Stimulated activated CD4-positive, alpha-beta T cell treated with anti-CD3 and anti-CD28 coated beads, Interleukin-1b, Interleukin-23, amount 100 ng/mL, for 48 hours (primary cell): ENCODE measurements at places on chromosomes 4 and X.

DNA sequence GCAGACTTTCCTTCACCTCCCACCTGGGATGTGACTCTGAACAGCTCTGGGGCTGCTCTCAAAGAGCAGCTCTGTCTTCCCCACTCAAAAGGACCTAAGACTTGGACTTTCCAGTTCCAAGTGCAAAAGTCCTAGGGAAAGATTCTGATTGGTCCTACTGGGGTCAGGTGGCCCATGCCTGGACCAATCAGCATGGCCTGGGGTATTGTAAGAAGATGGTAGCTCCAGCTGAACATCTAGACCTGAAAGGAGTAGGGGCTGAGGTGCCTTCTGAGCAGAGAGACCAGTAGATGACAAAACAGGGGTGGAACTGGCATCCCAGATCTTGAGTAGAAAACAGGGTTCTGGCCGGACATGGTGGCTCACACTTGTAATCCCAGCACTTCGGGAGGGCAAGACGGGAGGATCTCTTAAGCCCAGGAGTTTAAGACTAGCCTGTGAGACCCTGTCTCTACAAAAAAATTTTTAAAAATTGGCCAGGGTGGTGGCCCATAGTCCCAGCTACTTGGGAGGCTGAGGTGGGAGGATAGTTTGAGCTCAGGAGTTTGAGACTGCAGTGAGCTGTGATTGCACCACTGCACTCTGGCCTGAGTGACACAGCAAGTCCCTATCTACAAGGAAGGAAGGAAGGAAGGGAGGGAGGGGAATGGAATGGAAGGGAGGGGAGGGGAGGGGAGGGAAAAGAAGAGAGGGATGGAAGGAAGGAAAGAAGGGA lies 27.4 kb upstream of the MRFAP1 start:
- no peak for DNase-seq

GRCh38 chrX:46209037-46209436 lies 336.2 kb downstream of the ZNF674 start:
- DNase-seq = no peak

DNA sequence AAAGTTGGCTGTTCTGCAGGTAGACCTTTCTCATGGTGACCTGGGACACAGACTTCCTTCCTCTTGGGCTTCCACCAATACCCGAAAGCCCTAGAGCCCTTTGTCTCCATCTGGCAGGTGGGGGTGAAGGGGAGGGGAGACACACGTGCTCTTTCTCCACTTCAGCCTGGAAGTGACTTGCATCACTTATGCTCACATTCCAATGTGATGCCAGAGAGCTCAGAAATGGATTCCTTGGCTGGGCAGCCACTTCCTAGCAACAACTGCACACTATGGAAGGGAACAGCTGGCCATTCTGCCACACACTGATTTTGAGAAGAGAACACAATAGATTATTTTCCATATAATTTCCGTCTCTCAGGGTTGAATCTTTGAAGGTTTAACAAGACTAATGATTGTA lies 36.3 kb downstream of the C4orf51 start:
- no peak for DNase-seq

GRCh38 chr4:145490361-145490760 lies 8.7 kb downstream of the SMAD1 start:
- DNase-seq = no peak

DNA sequence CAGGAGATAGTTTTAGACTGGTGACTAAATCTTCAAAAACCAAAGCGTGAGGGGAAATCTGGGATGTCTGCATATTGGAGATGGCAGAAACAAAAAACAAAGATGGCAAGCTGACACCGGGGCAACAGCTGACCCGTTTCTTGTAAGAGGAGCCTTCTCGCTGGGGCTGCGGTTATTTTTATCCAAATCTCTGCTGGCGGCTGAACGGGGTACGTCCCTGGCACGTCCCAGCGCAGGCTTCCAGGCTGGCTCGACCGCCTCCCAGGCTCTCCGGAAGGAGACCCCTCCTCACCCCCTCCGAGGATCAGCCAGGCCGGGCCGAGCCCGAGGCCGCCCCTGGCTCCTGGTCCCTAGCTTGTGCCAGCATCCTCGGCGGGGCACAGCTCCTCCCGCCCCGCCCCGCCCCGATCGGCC lies 403 bp downstream of the SGCB start:
- DNase-seq = peak; percentile 7

GRCh38 chr4:185018834-185019455 lies 655 bp downstream of the HELT start:
- no peak for DNase-seq

GRCh38 chrX:153673428-153674218 lies at the start of gene PNCK:
PNCK (minus strand) TSS chrX:153673813; CDS start chrX:153673076, 737 bp downstream.
- no peak for DNase-seq

DNA sequence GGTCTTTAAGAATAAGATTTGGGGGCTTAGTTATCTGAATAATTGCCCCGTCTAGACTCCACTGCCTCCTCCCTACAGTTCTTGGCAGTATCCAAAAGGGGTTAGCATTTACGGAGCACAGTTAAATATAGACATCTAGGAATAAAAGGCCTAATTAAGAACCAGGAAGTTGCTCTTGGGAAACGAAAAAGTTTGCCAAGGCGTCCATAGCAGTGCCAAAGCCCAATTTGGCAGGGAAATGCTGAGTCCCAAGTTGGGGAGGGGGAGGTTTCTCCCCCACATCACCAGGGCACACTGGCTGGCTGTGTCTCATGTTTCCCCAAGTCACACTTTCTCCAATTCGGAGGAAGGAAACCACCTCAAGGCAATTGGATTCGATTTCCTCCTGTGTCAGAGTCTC lies 338.7 kb downstream of the FBXW7 start:
- DNase-seq = no peak

GRCh38 chr4:44493924-44494323 lies 45.3 kb upstream of the KCTD8 start:
- DNase-seq = no peak

DNA sequence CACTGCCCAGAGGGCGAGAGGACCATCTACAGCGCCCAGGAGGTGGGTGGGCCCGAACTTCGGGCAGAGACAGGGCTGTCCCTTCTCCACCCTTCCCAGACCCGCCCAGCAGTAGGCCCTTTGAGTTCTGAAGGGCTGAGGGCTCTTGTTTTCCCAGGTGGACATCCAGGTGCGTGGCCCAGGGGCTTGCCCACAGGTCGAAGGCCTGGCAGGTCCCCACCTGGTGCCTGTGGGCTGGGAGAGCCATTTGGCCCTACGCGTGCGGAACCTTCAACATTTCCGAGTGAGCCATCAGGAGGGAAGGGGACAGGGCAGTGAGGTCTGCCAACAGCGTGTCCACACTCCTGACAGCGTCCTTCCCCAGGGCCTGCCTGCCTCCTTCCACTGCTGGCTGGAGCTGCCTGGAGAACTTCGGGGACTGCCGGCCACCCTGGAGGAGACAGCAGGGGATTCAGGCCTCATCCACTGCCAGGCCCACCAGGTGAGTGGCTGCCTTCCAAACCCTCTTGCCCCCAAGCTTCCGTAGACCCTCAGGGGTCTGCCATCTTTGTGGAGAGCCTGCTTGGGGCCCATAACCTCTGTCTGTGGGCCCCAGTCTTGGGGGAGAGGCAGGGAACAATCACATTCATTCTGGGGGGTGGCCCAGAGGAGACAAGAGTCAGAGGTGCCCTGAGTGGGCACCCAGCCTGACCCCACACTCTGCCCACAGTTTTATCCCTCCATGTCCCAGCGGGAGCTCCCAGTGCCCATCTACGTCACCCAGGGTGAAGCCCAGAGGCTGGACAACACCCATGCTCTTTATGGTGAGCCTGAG lies 6.8 kb downstream of the PLXNB3 start:
- DNase-seq = no peak

GRCh38 chr4:147284935-147285334 lies 196.0 kb upstream of the EDNRA start:
- no peak for DNase-seq

DNA sequence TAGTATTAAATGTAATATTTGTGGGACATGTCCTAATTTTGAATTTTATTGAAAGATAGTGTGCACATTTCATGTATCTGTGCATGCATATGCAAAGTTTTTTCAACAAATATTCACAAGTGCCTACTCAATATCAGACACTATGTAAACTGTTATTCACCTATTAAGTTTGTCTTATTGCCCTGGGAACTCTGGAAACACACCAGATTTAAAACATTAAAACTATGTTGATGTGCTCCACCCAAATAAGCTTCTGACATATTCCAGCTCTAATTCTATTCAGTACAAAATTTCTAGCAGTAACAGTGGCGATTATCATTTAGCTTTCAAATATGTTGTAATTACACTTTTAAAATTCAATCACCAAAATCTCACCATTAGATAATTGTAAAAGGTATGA lies 183.1 kb upstream of the TTC29 start:
- no peak for DNase-seq

GRCh38 chrX:155148724-155149537 lies 67.3 kb upstream of the VBP1 start:
- peak; percentile 3 for DNase-seq

DNA sequence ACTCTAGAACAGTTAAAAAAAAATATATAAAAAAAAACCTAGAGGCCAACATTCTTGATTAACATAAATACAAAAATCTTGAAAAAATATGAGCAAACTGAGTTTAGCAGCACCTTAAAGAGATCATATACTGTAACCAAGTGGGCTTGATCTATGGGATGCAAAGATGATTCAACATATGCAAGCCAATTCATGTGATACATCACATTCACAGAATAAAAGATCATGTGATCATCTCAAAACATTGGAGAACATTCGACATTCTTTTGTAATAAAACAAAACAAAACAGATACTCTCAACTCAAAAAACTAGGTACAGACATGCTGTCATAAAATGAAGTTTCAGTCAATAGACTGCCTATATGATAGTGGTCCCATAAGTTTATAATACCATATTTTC lies 165.4 kb upstream of the NDST4 start:
- DNase-seq = no peak

DNA sequence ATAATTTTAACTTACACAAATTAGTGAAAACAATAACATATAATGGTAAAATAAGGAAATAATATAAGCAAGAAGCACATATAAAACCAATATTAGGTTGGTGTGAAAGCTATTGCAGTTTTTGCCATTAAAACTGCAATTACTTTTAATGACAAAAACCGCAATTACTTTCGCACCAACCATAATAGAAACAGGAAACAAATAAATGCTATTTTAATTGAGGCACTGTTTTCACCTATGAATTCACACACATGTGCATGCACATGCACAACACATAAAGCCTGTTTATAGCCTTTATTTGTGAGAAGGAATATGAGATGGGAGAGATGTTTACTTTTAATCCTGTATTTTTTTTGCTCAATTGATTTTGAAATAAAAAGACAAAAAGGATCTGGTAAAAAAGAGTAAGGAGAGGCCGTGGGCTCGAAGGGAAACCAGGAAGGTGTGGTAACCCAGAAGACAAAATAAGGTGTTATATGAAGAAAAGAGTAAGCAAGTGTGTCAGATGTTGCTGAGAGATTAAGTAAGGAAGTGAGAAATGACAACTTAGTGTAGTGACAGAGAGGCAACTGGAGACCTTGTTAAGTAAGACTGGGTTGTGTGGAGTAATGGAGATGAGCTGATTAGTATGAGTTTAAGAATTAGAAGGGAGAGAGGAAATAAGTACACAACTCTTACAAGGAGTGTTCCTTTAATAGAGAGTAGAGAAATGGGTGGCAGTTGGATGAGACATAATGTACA lies 69.0 kb downstream of the KLHL13 start:
- no peak for DNase-seq

GRCh38 chrX:72352786-72353185 lies 47.1 kb upstream of the CITED1 start:
- no peak for DNase-seq

DNA sequence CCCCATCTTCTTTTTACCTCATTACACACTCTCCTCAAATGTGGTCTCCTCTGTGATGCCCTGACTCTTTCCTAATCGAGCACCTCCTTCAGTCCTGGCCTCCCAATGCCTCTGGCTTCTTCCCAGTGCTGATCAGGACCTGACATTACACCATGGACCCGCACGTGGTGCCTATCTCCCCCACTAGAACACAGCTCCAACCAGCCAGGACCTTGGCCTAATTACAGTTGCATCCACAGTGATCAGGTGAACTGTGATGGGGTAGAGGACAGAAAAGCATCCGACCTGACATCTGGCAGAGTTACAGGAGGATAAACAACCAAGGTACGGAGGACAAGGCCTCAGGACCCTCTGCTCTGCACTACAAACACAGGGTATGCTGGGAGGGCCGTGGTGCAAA lies 12.4 kb downstream of the LYAR start:
- DNase-seq = no peak

- DNase-seq = no peak
Observed at GRCh38 chr4:21522296-21522695, 426.3 kb downstream of the KCNIP4 start.

GRCh38 chr4:184806229-184806550 lies 19.6 kb downstream of the ACSL1 start:
- DNase-seq = no peak

- no peak for DNase-seq
Observed at GRCh38 chrX:40005292-40006011, 92.3 kb downstream of the BCOR start.

GRCh38 chr4:75034523-75034922 lies 101.6 kb downstream of the PARM1 start:
- DNase-seq = no peak

GRCh38 chr4:10006601-10007435 lies 14.5 kb downstream of the SLC2A9 start:
- DNase-seq = peak; percentile 23

DNA sequence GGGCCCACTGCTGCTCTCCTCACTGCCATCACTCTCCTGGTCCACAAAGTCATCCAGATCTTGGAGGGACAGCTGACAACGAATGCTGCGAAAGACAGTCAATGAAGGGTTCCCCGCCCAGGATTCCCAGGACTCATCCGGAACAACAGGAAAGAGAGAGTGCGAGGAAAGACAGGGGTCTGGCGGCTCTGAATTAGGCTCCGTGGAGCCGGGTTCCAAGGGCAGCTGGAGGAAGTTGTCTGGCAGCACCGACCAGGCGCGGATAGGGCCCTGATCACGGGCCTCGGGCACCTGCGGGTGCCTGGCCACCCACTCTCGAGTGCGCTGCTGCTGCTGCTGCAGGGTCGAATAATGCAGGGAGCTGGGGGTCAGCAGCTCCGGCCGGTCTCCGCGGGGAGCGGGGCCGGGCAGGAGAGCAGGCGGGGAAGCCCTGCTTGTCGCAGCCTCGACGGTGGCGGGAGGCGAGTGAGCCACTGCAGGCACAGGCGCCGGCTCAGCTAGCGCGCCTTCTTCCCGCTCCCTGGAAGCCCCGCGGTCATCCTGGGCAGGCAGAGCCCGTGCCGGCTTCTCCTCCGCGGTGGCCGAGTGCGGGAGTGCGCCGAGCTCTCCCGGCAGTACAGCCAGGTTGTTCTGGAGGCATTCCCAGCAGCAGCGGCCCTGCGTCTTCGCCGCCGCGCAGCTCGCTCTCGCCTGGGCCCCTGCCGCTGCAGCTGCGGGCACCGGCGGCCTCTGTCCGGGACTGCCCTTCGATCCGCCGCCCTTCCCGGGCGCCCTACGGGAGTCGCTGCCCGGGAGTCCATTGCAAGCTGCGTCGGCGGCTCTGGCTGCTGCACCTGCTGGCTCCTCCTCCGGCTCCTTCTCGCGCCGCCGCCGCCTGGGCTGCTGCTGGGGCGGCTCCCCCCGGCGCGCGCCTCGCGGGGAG lies 1.1 kb downstream of the SOWAHB start:
- peak; percentile 4 for DNase-seq

DNA sequence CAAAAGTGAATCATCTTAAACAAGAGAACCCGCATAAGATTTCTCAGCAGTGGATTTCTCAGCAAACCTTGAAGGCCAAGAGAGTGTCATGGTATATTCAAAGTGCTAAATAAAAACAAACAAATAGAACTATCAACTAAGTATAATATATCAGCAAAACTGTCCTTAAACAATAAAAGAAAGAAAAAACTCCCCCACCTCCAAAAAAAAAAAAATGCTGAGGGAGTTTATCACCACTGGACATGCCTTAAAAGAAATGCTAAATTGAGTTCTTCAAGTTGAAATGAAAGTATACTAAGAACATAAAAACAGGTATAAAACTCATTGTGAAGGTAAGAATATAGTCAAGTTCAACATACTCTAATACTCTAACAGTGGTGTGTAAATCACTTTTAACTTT lies 53.9 kb upstream of the EPGN start:
- no peak for DNase-seq
